Urinary bladder (tissue), 4 donors: ENCODE measurements at places on chromosomes 3 and 15. TPM values are rescaled to one million over a fixed set of nuclear protein-coding genes. Genes with fewer than 3 reads are reported as not detected.

GRK7 gene
- total RNA-seq, result 0.16 TPM

DNA sequence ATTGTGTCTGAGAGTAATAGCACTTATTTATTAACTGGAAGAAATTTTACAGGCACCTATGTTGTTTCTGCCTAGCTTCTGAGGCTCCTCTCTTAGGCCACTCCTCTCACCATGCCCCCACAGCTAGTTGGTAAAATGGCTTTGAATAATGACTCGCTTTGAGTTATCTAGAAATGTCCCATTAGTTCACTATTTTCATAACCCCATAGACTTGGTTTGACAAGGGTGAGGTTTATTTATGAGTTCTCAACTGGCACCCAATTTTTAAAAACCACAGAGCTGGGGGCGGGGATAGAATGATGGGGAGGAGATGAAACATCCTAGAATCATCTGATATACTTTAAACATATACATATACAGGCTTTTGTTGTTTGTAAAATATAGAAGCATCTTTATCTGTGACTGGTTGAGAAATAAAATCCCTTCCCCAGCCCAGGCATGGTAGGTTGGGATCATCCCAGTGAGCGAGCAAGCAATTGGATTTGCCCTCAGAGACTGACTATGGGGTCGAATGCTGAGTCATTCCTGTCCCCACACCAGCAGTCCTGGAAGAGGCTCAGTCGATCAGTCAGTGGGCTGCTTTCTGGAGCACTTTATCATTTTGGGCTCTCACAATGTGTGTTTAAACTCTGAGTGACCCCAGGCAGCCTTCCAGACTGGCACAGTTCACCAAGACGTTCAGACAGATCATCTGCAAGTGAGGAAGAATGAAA is 60.2 kb upstream of the TSEN2 start:
- no peak for DNase-seq

GP9 gene
- not detected for total RNA-seq

DNA sequence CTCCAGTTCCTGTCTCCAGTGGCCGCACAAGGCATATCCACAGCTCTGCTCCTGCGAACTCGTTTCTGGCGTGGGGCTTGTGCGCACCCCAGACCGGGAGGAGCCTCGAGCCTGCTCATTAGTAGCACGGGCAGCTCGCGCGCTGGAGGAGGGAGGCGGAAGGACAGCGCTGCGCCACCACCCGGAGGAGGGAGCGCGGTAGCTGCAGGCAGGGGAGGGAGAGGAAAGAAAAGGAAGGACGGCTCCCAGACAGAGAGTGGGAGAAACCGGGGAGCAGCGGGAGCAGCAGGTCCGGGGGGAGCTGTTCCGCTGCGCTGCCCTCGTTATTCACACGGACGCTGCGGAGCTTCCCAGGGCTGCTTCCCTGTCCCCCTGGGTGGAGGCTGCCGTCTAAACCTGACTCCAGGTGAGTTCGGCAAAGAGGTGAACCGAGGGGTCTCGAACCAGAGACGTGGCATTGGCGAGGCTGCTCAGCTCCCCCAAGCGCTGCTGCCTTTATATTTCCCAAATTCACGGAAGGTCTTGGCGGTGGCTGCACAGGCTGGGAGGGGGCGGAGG is 121.3 kb upstream of the ZNF717 start:
- peak; percentile 2 for DNase-seq

GRCh38 chr3:134299185-134299887 is 48.7 kb upstream of the RYK start:
- DNase-seq, result no peak

DIS3L gene
- 53.1 TPM for total RNA-seq

WNT7A gene
- total RNA-seq, result not detected

FILIP1L gene
- total RNA-seq, result 103 TPM

DNA sequence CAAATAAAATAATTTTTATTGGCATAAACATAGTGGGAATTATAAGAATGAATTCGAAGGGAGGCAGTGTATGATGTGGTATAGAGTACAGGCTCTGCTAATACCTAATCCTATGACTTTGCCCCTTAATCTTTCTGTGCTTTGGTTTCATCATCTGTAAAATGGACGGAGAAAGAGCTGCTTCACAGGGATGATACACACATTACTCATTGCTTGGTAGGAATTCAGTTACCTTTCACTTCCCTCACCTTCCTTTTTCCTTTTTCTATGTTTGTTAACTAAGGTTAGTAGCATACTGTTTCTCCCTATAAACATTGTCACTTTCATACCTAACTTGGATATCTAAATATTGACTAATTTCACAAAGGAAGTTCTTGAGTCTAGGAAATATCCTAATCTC is 36.2 kb downstream of the LEKR1 start:
- DNase-seq, result no peak

DYNLT2B gene
- total RNA-seq, result 9.4 TPM
